ENCODE measurements at places on chromosomes 7 and 10. TPM values are rescaled to one million over a fixed set of nuclear protein-coding genes. Genes with fewer than 3 reads are reported as not detected.

PRSS37 gene
- not detected for total RNA-seq

GRCh38 chr7:9391221-9391620 lies 957.8 kb downstream of the NXPH1 start:
- no peaks in the 10 kb centered on the region for H3K4me1 ChIP-seq
- DNase-seq, result no peak
- H3K36me3 ChIP-seq, result no peaks in the 10 kb centered on the region
- no peaks in the 10 kb centered on the region for H3K27me3 ChIP-seq
- H3K27ac ChIP-seq, result no peak overlapping the region

A1CF gene
- not detected for total RNA-seq

TRRAP gene
- total RNA-seq, result 36.7 TPM

Data from aorta (tissue), 5 donors.